ENCODE measurements at places on chromosomes 6 and 20.

DNA sequence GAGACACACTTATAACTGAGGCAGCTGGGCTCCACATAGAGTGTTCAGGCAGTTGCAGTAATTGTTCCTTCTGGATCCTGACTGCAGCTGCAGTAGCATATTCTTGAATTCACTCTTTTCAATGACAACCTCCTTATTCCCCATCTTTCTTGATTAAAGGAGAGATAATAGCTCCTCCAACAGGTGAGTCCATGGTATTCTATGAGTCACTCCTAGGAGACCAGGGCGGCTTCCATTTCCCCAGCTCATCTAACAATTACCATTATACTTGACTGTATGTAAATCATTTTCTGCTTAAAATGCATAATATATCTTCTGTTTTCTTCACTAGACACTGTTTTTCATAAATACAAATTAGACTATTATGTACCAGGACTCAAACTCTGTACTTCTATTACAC lies 62.4 kb downstream of the TENT5A start:
- no peak for DNase-seq

DNA sequence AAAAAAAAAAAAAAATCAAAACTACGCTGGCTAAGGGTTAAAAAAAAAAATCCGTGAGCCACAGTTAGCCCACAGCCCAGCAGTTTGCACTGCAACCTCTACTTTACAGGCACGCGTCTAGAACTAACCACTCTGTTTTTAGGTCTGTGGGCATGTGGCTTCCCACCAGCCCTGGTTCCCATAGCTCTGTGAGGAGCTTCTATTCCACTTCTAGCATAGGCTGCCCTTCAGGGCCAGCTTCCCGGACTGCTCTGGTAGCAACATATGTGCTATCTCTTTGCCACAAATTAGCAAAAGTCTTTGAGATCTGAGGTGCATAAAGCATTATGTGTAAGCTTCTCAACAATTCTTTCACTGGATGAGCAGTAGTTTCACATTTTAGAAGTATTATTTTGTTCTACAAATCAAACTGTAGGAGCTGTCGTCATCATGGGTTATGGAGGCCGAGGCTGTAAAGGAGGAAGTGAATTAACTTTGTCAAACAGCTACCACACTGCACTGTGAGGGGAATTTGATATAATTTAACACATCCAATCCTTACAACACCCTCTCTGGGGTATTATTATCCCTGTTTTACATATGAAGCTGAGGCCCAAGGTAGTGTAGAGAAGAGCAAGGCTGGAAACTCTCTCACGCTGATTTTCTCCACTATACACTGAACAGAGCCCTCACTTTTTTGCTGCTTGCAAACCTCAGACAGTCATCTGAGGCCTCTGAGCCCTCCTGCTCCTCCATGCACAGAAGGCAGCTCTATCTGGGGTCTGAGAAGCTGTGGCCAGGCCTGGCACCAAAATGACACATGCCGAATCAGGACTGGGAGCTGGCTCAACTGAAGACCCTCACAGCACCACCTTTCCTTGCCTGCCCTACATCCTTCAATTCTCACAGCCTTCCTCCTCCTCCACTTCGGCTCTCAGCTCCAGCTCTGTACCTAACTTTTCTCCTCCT lies 35.4 kb downstream of the MAN1A1 start:
- DNase-seq, result peak; percentile 32

DNA sequence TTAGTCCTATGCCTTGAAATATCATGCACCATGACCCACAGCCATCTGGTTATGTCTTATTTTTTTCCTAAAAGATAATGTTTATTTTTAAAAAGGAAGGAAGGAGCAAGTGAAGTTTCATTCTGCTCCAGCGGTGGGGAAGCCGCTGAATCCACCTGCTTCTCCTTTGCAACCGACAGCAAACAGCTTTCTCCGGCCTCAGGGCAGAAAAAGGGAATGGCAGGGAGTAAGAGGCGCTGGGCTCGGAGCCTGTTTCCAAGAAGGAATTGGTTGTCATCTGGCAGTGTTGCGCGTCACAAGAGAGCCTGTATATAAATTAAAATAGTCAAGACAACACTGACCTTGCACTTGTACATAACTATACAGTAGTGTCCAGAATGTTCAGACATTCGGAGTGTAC lies 14.2 kb downstream of the GFRA4 start:
- no peak for DNase-seq

- DNase-seq, result peak; percentile 96
These were observed at the start of gene ERGIC3 for GRCh38 chr20:35541783-35542662. Gene ERGIC3, plus strand, starts transcription at chr20:35542078. Its CDS starts 20 bp downstream, at chr20:35542098.

- no peak for DNase-seq
These were observed 213.7 kb upstream of the CITED2 start for GRCh38 chr6:139588076-139588639.

GRCh38 chr6:141484711-141485110 lies 648.0 kb upstream of the GJE1 start:
- DNase-seq, result peak; percentile 74

DNA sequence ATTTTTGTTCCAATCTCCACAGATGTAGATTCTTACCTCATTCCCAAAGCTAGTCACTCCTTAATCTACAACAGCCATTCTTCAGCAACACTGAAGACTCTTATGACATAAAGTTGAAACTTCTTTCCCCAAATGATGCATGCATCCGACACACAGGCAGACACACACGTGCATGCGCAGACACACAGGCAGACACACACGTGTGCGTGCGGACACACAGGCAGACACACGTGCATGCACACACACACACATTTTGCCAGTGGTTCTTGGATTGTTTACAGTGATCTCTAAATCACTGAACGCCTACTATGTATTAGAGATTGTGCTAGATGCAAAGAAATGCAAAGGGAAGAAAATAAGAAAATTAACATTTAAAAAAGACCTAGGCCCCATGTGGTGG lies 9.0 kb upstream of the TRPC4AP start:
- no peak for DNase-seq

DNA sequence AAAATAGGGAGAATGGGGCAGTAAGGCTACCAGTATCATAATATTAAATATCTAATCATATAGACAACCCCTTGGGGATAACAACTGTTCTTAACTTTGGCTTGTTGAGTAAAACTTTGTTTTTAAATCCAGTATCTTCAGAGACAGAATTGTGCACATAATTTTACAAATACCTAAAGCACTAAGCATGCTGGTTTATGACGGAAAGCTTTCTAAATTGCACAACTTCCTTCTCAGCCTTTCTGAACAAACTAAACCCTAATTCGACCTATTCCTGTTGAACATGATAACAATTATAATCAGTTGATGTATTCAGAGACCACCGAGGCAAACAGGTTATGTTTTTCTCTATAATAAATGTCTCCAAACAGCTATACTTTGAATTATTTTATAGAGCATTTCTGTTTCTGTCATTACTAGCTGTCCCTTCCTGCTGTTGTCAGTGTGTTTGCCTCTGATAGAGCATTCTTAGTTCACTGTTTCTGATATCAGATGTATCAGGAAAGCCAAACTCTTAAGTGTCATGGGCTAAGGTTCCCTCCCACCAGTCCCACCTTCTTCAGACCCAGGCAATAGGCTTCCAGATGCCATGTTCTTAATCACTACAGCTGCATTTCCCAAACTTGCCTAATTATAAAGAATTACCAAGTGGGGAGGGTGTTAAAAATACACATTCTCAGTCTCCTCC lies 8.7 kb downstream of the ZHX3 start:
- DNase-seq, result no peak

DNA sequence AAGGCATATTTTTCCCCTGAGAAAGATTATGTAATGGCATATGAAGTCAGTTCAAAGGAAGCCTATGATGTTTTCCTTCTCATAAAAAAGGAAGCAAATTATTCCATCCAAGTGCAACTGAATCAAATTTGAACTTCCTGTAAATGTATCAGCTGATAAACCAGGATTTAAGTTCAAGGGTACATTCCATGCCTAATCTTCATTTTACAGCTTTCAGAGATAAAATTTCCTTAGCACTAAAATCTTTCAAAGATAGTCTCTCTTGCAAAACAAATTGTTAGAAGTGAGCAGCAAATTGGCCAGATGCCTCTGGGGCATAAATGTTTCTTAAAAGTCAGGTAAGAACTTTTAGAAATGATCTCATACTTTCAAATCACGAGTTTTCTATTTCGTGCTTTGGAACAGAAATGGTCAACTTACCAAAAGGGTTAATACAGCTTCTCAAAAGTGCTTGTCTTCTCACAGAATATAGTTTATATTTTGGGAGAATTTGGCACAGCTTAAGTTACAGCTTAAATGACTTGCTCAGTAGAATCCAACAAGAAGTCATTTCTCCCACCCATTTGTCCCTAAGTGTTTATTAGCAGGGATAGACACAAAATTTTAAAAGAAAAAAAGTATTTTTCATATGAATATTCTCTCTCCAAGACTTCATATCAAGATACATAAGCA lies 2.7 kb upstream of the TCF21 start:
- no peak for DNase-seq

GRCh38 chr20:20022498-20022897 lies 5.3 kb downstream of the NAA20 start:
- DNase-seq, result no peak

GRCh38 chr6:155382338-155382685 lies 68.0 kb upstream of the TFB1M start:
- no peak for DNase-seq

- DNase-seq, result no peak
These were observed 470 bp downstream of the COL20A1 start for GRCh38 chr20:63293456-63293855.

- no peak for DNase-seq
These were observed 39.6 kb upstream of the BLCAP start for GRCh38 chr20:37567331-37567665.

DNA sequence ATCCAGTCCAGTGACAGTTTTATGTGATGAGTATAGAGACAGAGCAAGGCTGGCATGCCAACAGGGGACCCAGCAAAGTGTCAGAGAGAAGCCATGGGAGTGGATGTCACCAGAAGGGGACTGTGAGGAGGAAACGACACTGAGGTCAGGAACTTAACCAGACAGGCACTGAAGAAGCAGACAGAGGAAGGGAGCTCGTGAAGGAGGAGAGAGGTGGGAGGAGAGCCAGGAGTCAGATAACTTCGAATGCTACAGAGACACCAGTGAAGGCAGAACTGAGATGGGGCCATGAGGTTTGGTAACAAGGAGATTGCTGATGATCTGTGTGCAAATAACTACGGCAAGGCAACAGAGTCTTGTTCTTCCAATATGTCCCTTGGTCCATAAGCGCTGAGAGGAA lies 211.1 kb upstream of the FOXA2 start:
- no peak for DNase-seq

DNA sequence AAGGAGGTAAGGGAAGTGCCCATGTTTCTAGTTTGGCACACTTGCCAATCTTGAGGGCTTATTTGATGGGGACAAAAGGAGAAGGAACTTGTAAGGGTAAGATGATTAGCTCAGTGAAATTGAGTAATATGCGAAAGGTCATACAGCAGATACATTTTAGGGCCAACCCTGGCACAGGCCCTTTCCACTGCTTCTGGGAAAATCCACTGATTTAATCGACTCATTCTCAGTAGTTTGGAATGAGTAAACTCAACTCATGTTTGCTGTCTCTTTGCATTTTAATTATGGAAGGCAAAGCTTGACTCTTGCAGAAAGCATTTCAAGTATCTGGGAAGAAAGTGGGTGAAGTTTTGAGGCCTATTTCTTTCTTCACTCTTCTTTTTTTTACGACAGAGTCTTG lies 20.0 kb downstream of the PHF20 start:
- peak; percentile 12 for DNase-seq

DNA sequence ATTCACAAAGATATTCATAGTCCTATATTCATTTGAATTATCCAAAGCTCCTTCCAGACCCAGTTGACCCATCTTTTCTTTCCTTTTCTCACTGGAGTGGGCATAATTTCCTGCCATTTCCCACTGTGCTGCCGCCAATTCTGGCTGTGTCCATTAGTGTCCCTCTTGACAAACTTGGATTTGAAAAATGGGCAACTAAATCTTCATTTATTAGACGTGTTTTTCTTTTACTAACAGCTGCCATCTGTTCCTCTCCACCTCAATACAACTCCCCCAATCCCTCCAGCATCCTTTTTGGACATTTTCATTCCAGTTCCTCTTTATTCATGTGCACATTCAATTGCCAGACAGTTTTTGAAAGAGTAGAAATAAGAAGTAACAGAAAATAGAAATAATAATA lies 90.5 kb downstream of the PCSK2 start:
- no peak for DNase-seq

- DNase-seq, result no peak
These were observed 31.7 kb downstream of the FOXC1 start for GRCh38 chr6:1641343-1641885.

- no peak for DNase-seq
These were observed 42.7 kb upstream of the HINT3 start for GRCh38 chr6:125913864-125914351.

GRCh38 chr20:709423-709822 lies 33.8 kb upstream of the SCRT2 start:
- no peak for DNase-seq

- DNase-seq, result no peak
These were observed 89.0 kb downstream of the EDN1 start for GRCh38 chr6:12379181-12379580.

DNA sequence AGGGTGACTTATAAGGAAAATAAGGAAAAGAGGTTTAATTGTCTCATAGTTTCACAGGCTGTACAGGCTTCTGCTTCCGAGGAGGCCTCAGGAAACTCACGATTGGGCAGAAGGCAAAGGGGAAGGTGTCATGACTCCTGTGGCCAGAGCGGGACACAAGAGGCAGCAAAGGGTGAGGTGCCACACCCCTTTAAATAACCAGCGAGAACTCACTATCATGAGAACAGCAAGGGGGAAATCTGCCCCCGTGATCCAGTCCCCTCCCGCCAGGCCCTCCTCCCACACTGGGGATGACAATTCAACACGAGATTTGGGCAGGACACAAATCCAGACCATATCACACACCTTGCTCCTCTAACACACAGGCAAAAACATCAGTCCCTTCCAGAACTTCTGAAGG lies 254.0 kb downstream of the DLL1 start:
- no peak for DNase-seq

- DNase-seq, result no peak
These were observed 192.1 kb downstream of the TMEM242 start for GRCh38 chr6:157131250-157131649.

DNA sequence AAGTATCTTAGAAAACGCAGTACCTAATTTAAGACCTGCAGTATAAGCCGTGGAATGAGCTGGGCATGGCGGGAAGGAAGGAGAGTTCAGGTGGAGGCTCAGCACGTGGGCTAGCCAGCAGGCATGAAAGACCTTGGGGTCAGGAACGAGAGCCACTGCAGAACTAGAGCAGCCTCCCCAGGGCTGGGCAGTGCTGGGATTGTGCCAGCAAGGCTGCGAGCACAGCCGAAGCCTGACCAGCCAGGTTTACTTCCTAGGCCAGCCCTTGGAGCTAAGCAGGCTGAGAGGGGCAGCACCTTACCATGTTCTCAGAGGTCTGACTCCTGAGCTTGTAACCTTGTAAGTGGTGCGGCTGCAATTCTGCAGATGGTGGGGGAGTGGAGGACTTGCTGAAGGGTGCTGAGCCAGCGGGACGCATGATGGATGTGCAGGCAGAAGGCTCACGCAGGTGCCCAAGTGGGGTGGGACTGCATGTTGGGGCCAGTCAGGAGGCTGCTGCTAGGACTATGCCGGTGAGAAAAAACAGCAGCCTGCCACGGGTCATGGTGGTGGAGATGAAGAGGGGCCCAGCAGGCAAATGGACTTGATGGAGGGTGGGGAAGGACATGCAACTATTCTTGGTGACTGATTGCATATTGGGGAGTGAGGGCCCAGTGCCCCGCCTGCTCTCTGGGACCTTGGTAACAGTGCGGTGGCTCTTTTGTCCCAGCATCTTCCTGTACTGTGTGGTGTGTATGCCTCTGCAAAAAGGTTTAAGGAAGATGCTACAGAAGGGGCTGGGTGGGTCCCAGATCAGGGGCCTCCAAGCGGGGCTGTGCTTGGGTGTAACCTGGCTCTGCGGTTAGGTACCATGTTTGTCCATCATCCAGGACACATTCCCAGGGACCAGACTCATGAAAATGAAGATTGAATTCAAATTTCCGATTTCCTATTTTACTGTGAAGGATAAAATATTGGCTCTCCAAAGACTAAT lies 37.6 kb upstream of the IRF4 start:
- DNase-seq, result no peak

All from CD4-positive, alpha-beta T cell treated with Interferon gamma for 1 hour (primary cell).